ENCODE measurements at places on chromosomes 2 and 18. TPM values are rescaled to one million over a fixed set of nuclear protein-coding genes. Genes with fewer than 3 reads are reported as not detected.

- no peak for DNase-seq
Observed at GRCh38 chr2:97678298-97678697, 8.8 kb downstream of the C2orf92 start.

DNA sequence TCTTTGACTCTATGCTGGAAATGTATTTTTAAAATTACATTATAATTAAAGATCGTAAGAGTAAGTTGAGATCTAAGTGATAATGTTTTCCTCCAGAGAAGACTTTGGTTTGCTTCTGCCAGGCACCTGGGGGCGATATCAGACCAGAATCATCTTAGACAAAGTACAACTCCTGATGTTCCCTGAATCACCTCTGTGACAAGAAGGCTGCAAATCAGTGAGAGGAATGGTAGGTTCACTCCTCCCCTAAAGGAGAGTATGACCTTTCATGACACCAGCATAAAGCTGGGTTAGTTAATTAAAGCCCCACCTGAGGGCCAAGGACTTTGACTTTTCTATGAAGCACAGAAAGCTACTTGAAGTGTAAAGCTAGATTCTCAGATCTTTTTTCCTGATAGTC is 114.4 kb upstream of the DTNA start:
- peak; percentile 17 for DNase-seq

DNA sequence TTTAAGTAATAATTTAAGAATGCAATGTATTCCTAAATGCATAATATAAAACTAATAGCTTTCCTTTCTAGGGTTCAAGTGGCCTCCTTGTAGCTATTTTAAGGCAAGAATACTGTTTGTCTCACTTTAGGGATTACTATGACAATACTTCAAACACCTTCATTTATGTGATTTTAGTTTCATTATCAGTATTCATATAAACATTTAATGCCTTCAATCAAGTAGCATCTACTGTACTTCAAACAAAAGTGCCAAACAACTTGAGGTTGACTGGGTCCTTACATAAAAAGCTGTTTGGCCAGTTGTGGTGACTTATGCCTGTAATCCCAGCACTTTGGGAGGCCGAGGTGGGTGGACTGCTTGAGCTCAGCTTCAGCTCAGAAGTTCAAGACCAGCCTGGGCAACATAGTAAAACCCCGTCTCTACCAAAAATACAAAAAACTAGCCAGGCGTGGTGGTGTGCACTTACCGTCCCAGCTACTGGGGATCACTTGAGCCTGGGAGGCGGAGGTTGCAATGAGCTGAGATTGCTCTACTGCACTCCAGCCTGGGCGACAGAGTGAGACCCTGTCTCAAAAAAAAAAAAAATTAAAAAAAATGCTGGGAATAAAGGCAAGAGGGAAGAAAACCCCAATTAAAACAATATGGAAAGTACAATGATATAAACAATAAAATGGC is 9.3 kb downstream of the MEX3C start:
- DNase-seq: no peak

- DNase-seq: no peak
Observed at GRCh38 chr2:168097431-168097830, 150.0 kb downstream of the STK39 start.

GRCh38 chr2:37154785-37155184 is 2.0 kb downstream of the EIF2AK2 start:
- DNase-seq: no peak

DNA sequence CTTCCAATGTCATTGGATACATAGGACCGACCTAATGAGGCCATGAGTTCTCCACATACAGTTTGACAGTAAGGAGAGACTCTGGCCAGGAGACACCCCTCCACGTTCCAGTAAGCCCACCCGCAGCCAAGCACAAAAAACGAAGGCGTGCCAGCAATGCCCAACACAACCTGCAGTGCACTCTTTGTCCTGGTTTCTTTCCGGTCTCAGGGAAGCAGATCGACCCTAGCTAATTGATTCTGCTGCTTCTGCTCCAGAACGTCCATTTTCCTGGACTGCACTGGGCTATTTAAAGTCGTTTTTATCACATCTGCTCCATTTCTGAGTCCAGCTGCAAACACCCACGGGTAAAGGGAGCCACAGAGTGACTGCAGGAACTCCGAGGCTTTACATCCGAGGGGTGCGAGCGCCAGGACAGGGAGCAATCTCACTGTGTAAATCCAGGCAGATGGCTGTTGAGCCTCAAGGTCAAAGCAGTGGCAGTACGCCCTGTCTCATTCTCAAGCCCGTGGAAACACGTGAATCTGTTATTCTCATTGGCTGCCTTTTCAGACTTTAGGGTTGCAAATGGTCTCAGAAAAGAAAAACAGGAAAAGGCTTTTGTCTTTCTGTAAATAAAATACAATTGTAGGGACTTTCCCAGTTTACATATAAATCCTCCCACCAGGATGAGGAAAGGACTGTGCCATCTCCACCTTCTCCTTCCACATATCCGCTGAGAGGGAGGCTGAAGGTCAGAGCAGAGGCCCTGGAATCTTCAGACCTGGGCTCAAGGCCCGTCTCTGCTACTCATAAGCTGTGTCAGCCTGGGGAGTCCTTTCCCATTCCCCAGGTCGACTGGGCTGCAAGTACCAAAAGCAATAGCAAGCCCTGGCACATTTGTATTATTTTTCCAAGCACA is 40.7 kb downstream of the TMEM163 start:
- no peak for DNase-seq

DNA sequence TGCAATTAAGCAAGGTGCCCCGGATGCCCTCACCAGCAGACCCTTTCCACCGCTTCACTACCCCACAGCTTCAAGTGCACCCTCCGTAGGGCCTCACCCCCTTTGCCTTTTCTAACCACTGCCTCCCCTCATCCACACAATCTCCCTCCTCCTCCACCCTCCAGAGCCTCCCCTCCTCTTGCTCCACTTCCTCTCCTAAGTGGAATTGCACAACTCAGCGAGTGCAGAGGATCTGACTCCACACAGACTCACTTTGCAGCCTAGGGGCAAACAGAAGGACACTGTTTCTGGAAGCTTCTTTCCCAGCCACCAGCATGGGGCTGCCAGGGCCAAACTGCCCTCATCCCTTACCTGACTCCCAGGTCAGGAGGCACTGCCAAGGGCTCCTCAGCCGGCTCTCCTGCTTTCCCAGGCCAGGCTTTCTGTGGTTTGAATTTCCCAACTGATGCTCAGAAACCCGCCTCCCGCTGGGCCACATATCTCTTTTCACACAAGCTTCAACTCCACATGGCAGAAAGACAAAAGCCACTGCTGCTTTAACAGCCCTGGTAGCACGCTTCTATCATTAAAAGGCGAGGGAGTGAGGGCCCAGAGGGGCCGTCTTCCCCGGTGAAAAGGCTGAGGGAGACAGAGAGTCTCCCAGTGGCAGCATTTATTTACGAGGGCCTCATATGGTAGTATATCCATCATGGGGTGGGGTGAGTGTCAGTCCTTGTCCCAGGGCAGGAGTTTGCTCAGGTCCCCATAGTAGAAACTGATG is 74.7 kb upstream of the MGAT4A start:
- DNase-seq: peak; percentile 27

GRCh38 chr2:107402330-107402729 is 424.4 kb upstream of the RGPD4 start:
- DNase-seq: no peak

The FAM110C gene
- not detected for total RNA-seq

GRCh38 chr2:127844973-127845372 is 13.0 kb downstream of the POLR2D start:
- DNase-seq: no peak

DNA sequence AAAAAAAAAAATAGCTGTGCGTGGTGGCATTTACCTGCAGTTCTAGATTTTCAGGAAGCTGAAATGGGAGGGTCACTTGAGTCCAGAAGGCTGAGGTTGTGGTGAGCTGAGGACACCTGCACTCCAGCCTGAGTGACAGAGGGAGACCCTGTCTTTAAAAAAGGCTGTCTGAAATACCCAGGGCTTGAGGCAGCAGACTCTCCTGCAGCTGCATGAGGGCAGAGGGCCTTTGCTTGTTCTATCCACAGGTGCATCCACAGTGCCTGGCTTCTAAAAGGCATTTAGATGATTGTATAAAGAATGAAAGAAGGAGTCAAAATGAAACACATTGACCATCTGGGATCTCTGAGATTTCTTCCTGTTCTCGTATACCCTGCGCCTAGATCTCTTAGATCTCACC is 152.9 kb downstream of the MGAT5 start:
- DNase-seq: no peak

The TMEM178A gene
- total RNA-seq: 0.70 TPM

- DNase-seq: peak; percentile 52
Observed at GRCh38 chr2:108267101-108267500, 21.6 kb upstream of the SULT1C2 start.

GRCh38 chr2:118911936-118912335 is 30.1 kb upstream of the MARCO start:
- DNase-seq: no peak

The CPO gene
- total RNA-seq: not detected

The SLC19A3 gene
- total RNA-seq: 0.14 TPM

GRCh38 chr18:39752351-39752750 is 2186.8 kb upstream of the CELF4 start:
- DNase-seq: no peak

DNA sequence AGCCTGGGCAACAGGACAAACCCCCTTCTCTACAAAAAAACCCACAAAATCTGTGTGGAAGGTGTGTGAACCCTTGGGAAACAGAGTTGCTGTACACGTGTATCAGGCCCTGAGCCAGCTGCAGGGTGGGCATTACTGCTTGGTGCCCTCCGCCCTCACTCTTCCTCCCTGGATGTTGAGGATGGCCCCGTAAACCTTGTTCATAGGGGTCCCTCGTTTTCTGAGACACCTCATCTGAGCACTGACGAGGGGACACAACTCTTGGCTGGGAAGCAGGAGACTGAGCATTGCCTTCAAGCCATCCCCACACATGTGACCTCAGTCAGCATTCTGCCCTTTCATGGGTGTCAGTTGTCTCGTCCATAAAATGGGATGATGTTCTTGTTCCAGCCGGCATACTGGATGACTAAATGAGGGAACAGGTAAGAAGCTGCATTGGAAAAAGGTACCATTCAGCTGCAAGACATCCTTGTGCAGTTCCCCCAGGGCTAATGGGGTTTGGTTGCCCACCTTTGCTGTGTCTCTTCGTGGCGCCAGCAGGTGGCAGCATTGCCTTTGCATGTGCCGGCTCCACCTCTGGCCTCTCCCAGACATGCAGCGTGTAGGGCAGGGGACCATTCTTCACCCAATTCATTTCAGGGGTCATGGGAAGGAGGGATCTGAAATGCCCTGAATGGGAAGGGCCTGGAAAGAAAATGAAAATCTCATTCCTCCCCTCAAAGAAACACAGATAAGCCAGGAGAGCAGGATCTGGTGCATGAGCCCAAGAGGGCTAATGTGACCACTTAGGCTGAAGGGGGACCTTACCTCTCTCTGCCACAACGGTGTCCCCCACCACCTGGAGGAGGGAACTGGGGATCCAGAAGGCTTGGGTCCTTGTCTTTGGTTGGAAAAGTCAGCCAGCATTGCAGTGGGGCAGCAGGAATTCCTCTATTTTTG is 36.4 kb upstream of the HAAO start:
- DNase-seq: peak; percentile 50

GRCh38 chr2:36476411-36476810 is 120.8 kb downstream of the CRIM1 start:
- DNase-seq: no peak
